ENCODE measurements at places on chromosomes 7 and 10.

GRCh38 chr7:78226059-78226719, 427.6 kb downstream of the PHTF2 start:
- DNase-seq: peak; percentile 66

DNA sequence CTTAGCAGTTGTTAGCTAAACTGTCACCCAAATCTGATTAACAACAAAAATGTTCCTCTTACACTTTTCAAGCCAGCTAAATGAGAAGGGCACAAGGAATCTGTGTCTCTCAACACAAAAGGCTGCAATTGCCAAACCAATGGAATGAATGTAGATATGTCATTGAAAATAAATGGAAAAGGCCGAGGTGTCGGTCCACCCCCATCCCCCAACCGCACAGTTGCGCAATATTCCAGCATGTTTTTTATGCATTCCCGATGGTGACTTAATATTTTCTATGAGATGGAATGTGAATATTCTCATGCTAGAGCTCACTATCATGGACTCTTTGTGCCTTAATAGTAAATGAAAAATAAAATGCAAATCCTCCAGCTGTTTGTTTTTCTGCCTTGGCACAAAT, 181.6 kb upstream of the LRGUK start:
- no peak for DNase-seq

DNA sequence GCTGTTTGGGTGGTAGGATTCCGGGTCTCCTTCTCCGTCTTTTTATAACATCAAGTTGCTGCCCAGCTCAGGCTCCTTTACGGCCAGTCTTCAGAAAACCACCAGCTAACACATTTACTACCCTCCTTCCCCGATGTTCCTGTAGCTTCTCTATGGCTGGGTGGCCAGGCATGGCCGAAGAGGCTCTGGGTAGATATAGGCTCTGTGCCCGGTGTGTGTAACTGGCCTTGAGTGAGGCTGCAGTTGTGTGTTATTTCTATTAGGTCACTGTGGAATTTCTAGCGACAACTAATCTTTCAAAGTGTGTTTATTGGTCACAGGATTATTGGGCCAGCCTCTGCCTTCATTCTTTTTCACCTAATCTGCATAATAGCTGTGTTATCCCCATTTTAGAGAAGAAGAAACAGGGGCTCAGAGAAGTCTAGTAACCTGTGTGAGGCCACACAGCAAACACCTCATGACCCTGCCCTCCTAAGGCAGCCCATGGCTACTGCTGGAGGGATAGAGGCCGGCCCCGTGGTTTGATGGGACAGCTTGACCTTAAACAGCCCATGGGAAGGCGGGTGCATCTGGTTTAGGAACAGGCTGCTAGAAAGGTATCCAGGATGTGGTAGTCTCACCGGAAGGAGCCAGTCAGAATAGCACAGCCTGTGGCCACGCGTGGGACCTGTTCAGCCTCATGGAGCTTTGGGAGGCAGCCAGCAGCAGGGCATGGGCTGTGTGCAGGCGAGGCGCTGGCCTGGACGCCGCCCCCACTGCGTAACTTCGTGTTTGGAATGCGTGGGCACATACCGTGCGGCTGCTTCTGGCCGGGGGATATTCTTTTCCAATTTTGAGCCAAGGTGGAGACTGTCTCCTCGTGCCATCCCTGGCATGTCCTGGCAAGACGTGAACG, 29.7 kb downstream of the HTRA1 start:
- DNase-seq: no peak

GRCh38 chr10:103481974-103482531, 3.0 kb upstream of the CALHM3 start:
- DNase-seq: peak; percentile 77

- DNase-seq: no peak
These were observed 13.3 kb upstream of the PDCD4 start for GRCh38 chr10:110858297-110858934.

- DNase-seq: no peak
These were observed 213.4 kb downstream of the MAD1L1 start for GRCh38 chr7:2019461-2019710.

DNA sequence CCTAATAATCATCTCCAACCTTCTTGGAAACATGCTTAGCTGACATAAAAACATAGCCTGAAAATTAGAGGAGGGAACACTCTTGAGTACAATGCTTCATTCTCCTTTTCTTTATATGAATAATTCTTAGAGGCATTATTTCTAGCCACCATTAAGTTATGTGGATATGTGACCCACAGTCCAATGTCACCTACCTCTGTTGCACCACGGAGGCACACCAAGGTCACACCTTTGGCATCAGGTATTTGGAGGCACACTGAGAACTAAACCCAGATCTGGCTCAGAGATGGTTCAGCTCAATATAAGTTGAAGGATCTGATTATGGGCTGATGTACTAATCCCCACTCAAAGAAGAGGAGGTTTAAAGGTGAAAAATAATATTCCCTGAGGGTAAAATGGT, 385.1 kb downstream of the POM121L12 start:
- no peak for DNase-seq

DNA sequence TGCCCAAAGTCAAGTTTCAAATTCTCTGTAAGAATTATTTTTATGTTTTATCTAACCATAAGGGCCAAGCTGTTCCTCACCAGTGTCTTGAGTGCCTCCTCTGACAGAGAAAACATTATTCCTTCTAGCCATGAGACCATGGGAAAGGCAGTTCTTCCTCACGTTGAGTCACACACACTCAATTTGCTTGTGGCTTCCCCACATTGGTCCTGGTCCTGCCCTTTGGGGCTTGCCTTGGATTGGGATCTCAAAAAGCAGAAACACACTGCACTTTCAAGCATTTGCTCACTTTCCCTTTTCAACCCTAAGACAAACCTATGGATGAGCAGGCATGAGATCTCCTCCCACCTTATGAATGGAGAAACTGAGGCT, 248.3 kb upstream of the IGFBP3 start:
- no peak for DNase-seq

DNA sequence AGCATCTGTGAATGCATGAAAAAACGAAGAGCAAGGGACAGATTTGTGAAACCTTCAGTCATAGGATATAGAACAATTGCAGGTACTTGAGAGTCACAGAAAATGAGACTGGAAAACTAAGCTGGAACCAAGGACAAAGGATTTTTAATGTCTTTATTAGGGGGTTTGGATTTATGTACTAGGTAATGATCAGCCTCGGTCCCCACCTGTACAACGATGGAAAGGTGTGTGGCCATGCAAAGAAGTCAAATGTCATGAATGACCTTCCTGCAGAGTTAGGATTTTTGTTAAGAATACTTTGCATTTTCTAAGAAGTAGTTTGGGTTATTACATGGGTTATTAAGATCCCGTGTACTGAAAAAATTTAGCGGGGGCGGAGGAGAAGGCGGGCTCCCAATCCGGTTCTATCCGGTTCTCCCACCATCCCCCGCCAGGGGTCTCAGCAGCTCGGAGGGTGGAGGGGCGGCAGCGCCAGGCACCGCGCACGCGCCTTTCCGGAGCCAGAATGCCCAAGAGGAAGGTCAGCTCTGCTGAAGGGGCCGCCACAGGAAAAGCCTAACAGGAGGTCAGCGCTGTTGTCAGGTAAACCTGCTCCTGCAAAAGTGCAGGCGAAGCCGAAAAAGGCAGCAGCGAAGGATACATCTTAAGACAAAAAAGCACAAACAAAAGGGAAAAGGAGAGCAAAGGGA, 327.5 kb upstream of the PLXDC2 start:
- DNase-seq: no peak

GRCh38 chr10:133048926-133049325, 38.8 kb upstream of the ADGRA1 start:
- DNase-seq: no peak

DNA sequence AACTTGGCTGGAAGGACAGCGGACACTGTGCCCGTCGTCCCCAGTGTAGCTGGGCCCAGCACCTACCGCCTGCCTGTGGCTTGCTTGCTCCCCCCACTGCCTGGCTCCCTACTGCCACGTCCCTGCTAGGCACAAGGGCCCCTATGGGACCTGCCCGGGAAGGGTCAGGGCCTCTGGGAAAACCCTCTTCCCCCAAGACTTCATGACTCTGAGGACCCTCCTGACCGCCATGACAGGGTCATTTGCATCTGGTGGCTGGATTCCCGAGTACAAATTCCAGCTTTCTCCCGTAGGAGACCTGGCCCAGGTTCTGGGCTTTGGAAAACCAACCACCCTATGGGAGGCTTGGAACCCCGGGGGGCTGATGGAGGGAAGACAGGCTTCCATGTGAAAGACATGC, 1.4 kb upstream of the MMD2 start:
- no peak for DNase-seq

DNA sequence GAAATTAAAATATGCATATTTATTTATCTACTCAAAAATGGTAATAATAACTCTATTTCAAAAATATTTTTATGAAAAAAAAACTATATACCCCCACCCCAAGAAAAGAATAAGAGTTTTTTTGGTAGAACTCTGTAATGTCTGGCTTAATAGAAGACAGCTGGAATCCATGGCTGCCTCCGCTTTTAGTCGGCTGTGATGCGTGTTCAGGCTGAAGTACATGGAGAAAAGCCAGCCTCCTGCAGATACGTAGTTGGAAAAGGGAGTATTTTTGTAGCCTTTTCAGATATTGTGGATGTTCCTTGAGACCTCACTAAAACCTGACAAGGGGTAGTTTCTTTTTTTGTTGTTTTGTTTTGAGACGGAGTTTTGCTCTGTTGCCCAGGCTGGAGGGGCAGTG, 10.0 kb downstream of the FOXK1 start:
- DNase-seq: no peak

- no peak for DNase-seq
These were observed 86.3 kb downstream of the GPR158 start for GRCh38 chr10:25261110-25261509.

GRCh38 chr7:66380272-66380888, 175.2 kb downstream of the TPST1 start:
- DNase-seq: no peak

GRCh38 chr10:110699859-110700468, 55.8 kb downstream of the RBM20 start:
- no peak for DNase-seq

- DNase-seq: no peak
These were observed 204.1 kb downstream of the KCNMA1 start for GRCh38 chr10:77433546-77433945.

DNA sequence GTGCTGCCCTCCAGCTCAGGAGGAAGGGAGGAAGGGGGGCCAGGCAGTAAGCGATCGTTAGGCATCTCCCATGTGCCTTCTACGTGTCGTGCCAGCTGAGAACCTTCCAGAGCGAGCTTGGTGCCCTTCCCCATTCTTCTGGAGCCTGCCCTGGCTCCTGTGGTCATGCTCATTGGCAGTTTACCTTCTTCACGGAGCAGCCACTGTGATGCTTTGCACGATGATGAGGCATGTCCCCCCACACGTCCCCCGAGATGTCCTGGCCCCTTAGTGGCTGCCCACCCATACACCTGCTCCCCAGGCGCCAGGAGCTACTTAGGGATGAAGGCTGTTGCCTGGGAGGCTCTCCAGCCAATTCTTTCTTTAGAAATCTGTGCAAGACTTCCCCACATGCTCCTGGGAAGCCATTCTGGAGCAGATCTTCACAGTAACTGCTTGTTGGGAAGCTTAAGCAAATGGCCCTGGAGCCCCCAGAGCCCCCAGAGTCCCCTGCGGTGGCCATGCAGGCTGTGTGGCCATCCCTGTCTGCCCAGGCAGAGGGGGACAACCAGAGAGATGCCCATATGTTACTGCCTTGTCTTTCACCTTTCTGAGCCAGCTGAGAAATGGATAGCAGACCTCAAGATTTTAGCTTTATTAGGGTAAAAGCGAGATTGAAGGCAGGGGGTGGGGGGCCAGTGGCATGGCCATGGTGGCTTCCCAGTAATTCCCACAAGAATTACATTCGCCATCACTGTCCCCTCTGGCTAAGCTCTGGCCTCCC, 199.0 kb downstream of the EBF3 start:
- DNase-seq: no peak

DNA sequence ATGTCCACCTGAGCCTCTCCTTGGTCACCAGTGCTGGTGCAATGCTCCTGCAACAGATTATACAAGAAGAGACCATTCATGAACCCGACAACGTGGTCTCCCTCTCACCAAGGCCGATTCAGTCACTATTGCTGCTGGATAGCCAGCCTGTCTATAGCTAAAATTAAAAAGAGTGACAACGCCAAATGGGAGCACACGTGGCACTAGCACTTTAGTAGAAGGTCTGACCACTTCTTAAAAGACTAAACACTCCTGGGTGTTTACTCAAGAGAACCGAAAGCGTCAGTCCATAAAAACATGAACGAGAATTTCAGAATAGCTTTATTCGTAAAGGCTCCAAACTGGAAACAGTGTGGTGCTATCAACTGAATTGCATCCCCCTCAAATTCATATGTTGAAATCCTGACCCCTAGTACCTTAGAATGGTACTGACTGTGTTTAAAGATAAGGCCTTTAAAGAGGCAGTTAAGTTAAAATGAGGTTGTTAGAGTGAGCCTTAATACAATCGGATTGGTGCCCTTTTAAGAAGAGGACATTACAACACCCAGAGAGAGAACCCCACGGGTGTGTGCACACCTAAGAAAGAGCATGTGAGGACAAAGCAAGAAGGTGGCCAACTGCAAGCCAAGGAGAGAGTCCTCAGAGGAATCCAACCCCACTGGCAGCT, 4.4 kb upstream of the GALNTL5 start:
- no peak for DNase-seq

DNA sequence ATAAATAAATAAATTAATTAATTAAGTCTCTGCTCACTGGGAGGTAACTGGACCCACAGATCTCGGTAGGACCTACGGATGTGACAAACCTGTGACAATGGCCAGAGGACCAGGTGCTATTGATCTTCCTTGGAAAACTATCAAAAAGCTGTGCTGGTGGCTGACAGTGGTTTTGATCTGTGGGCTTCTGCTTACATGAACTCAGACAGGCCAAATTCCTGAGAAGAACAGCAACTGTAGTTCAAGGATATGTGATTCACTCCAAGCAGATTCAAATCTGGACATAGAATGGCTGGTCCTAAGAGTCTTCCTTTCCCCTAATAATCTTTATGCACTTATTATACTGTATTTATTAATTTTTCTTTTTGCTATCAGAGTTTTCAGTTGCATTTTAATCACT, 80.0 kb downstream of the ATXN7L1 start:
- no peak for DNase-seq

- peak; percentile 56 for DNase-seq
These were observed 134.6 kb upstream of the MGMT start for GRCh38 chr10:129332476-129332875.

DNA sequence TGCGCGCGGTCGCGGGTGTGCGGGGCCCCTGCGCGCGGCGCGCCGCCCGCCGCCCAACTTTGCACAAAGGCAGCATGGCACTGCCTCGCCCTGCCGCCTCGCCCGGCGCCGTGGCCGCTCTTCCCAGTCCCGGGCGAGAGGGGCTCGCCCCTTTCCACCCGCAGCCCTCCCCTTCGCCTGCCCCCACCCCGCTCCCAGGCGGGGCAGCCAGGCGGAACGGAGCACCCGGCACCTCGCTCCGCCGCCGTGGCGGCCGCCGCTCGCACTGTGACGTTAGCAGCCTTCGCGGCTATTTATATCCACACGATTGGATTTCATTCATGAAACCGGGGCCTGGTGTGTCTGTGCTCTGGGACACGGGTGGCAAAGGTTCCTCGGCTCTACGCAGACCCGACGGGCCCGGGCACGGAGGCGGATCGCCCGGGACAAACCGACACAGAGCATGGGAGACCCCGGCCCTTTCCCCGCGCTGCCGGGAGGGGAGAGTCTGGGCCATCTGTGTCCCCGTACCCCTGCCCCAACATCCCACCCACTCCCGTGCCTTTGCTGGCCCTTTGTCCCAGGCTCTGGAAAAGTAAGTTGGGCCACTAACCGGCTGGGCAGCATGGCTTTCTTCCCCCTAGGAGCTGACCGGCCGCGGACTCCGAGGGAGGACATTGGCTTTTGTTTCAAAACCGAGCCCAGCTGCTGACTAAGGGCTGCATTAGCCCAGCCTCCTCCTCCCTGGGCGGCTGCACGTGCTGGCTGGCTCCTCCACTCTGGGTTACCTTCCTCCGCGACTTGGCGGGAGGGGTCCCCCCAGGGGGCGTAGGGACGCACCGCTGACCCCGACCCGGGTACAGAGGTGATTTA, at the start of gene RHOBTB1:
Gene RHOBTB1 (minus strand): TSS at position 128 of the 852 bp plus-strand sequence. CDS start 32,643 bp downstream, outside the sequence.
- DNase-seq: peak; percentile 93

Data from SK-N-SH (cell line).